GM10248 (cell line): ENCODE measurements at places on chromosomes 1 and 21.
A peak's percentile ranks its signal among the peaks of the same experiment; 100 is the strongest.

DNA sequence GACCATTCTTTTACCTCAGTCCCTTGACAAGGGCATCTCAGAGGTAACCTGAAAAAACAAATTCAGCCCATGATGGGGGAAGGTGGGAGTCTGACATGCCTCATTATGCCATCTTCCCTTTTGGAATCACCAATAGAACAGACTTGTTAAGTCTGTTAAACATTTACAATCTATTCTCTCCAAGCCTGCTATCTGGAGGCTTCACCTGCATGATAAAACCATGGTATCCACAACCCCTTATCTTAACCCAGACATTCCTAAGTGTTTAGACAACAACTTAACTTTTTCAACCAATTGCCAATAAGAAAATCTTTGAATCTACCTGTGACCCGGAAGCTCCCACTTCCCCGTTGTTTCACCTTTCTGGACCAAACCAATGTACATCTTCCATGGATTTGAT is 233.0 kb upstream of the CACYBP start:
- DNase-seq, result no peak

DNA sequence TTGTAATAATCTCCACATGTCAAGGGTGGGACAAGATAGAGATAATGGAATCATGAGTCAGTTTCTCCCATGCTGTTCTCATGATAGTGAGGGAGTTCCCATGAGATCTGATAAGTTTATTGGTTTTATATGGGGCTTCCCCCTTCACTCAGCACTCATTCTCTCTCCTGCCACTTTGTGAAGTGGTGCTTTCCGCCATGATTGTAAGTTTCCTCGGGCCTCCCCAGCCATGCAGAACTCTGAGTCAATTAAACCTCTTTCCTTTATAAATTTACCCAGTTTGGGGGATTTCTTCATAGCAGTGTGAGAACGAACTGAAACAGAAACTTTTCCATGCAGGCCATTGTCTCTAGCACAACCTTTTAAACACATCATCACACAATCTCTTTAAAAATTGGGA is 221.5 kb upstream of the BRINP3 start:
- DNase-seq, result no peak

GRCh38 chr1:203082571-203083462 is 3.0 kb downstream of the MYOG start:
- no peak for DNase-seq

DNA sequence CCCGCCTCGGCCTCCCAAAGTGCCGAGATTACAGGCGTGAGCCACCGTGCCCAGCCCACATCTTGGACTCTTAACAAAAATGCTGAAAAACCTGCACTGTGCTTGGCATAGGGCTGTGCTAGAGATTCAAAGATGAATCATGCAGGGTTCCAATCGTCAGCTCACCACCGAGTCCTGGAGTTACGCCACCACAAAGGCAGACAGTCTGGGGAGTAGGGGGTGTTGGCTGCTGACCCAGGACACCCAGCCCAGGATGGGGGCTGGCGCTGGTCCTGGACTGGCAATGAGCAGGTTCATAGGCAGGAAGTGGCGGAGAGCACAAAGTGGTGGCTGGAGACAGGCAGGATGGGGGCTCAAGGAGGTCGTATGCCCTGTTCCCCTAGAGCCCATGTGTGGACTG is 16.0 kb downstream of the PSRC1 start:
- DNase-seq, result no peak

DNA sequence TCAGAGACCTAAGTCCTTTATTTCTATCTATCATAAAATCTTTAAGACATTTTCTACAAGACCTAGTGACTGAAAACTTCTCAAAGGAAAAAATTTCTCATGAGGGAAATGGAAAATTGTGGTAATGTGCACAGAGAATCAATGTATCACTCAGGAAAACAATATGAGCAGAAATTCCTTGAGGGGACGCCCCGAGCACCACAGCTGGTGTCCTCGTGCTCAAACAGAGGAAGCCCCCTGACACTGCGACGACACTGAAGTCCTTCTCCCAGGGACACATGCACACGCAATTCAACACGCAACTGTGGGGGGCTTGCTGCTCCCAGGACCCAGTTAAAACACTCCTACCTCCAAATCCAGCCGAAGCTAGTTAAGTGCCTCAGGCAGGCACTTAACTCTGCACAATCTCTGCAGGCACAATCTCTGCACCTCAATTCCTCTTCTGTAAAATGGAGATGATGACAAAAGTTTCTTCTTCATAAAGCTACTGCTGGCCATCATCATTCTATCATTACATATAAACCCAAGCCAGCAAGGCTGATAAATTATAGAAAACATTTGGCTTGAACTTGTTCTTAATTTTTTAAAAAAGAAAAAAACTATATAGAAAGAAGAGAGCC is 16.0 kb downstream of the ZBTB17 start:
- DNase-seq, result no peak

DNA sequence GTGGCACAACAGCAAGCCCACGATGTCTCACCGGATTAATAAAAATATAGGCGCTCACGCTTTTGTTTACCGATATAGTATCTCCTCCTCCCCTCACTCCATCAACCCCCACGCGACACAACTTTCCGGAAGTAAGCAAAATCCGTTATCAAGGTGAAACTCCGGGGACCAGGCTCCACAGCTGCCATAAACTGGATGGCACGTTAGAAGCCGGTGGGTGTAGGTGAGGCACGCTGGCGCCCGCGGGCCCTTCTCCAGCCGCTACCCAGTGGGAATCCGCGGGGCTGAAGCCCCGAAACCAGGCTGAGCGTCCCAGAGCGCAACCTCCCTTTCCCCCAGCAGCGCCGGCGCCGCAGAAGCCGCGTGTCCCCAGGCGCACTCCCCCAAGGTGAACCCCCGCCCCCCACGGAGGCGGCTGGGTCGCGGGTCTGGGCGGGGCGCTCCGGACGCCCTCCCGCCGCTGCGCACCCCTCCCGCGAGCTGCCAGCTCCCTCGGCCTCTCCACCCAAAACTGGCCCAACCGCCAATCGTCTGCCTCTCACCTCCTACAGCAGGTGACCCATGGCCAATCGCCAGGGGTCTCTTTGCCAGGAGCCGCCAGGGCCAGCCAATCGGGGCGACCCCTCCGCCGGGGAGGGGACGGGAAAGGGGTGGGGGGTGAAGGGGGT is 112.4 kb downstream of the OSBPL9 start:
- peak; percentile 98 for DNase-seq

DNA sequence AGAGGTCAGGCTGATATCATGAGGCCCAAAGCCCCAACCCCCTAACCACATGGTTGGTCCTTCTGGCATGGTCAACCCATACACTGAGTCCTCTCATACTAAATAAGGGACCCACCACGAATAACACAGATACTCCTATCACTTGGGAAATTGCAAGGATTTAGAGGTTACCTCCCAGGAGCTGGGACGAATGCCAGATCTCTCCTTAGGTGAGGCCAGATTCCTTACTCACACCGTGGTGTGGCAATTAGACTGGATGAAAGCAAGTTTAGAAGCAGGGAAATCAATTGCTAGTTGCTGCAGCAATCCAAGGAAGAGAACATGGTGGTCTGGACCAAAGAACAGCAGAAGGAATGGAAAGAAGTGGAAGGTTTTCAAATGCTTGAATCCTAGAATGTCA is 60.1 kb downstream of the IER5 start:
- no peak for DNase-seq

DNA sequence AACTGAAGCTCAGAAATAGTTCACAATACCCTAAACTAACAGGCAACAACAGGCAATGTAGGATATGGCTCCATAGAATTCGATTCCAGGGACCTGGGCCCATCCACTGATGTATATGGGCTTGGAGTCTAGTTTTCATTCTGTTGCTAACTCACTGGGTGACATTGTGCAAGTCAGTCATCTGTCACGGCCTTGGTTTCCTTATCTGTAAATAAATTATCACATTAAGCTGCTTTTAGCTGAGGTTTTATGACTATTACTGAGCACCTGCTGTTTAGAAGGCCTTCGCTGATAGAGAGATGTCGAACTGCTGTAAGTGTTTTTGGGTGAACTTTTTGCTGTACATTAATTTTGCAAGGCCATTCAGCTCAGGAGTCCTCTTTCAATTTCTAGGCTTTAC is 22.9 kb upstream of the ERO1B start:
- no peak for DNase-seq

GRCh38 chr1:179883745-179884138 is 1.7 kb downstream of the TOR1AIP1 start:
- peak; percentile 54 for DNase-seq

GRCh38 chr1:27001570-27002360 is 8.3 kb downstream of the TRNP1 start:
- DNase-seq, result no peak

- DNase-seq, result no peak
These were observed 40.7 kb downstream of the MAN1C1 start for GRCh38 chr1:25657121-25657882.

DNA sequence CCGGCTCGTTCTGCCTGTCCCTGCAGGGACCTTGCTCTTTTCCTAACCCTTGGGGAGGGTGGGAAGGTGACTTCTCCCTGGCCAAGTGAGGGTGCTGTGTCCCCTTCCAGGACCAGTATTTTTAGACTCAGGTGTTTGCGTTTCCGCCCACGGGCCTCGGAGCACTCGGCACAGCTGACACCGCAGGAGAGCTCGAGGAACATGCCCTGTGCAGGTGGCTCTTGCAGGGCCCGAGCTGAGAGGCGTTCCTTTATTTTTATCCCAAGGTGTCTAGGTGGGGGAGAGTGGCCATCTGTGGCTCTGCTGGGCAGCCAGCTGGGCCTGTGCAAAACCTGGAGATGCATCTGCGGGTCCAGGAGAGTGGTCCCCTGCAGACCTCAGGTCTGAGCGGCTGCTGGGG is 16.0 kb downstream of the PLCH2 start:
- no peak for DNase-seq

- DNase-seq, result no peak
These were observed 30.6 kb downstream of the FYB2 start for GRCh38 chr1:56788588-56788987.

DNA sequence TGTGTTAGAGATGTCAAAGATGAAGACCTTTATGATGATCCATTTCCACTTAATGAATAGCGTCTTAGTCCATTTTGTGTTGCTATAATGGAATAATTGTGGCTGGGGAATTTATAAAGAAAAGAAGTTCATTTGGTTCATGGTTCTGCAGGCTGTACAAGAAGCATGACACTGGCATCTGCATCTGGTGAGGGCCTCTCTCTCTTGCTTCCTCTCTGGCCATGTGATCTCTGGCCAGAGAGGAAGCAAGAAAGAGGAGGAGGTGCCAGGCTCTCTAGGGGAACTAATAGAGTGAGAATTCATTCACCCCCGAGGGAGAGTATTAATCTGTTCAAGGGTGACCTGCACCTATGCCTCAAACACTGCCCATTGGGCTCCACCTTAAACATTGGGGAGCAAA is 242.8 kb downstream of the DISC1 start:
- DNase-seq, result no peak

- DNase-seq, result no peak
These were observed 109.3 kb downstream of the RUNX1 start for GRCh38 chr21:34939673-34940331.

DNA sequence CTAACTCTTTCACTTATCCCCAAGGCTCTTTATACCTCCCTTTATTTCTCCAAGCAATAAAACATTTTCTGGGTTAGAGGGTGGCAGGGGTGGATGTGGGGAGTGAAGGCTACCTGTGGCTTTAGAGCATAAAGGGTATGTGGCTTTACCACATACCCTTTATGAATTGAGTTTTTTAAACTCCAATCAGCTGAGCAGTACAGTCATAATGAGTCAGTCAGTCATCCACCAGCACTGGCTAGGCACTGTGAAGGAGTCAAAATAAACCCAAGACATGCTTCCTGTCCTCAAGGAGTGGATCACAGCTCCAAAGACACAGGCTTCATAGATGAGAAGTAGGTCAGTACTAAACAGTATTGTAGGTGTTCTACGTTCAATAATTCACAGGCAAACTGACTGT is 2.6 kb upstream of the TDRD10 start:
- no peak for DNase-seq

DNA sequence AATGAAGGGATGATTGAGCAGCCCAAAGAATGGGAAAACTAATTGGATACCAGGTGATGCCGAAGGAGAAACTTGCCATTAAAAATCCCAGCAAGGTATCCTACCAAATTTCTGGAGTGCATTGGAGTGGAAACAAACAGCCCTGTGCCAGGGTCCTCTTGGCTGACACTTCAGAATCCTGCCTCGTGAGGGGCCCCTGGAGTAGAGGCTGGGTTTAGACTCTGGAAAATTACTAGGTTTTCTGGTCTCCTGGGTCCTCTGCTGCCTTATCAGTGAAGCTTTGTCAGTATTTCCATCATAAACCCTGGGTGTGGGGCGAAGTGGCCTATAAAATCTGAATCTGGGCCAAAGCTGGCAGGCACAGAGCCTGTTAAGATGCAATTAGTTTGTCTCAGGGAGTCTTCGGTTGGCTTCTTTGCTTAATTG is 289.2 kb upstream of the USP24 start:
- DNase-seq, result no peak

GRCh38 chr21:44727757-44728156 is 16.4 kb upstream of the TSPEAR start:
- DNase-seq, result no peak

- peak; percentile 85 for DNase-seq
These were observed 6.0 kb upstream of the NLRP3 start for GRCh38 chr1:247409869-247410544.

- DNase-seq, result no peak
These were observed 3.3 kb upstream of the F3 start for GRCh38 chr1:94544706-94545490.

GRCh38 chr1:67749844-67750690 is 65.1 kb downstream of the GADD45A start:
- no peak for DNase-seq

GRCh38 chr1:93597709-93598108 is 83.9 kb downstream of the BCAR3 start:
- no peak for DNase-seq
